ENCODE measurements at places on chromosomes 11 and 22.

DNA sequence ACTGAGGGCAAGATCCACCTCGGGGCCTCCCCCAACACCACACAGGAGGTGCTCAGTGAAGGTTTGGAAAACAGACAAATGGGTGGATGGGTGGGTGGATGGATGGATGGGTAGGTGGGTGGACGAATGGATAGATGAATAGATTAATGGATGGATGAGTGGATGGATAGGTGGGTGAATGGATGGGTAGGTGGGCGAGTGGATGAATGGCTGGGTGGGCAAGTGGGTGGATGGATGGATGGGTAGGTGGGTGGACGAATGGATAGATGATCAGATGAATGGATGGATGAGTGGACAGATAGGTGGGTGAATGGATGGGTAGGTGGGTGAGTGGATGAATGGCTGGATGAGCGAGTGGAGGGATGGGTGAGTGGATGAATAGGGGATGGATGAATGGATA, 863 bp upstream of the PRR33 start:
- DNase-seq = no peak

DNA sequence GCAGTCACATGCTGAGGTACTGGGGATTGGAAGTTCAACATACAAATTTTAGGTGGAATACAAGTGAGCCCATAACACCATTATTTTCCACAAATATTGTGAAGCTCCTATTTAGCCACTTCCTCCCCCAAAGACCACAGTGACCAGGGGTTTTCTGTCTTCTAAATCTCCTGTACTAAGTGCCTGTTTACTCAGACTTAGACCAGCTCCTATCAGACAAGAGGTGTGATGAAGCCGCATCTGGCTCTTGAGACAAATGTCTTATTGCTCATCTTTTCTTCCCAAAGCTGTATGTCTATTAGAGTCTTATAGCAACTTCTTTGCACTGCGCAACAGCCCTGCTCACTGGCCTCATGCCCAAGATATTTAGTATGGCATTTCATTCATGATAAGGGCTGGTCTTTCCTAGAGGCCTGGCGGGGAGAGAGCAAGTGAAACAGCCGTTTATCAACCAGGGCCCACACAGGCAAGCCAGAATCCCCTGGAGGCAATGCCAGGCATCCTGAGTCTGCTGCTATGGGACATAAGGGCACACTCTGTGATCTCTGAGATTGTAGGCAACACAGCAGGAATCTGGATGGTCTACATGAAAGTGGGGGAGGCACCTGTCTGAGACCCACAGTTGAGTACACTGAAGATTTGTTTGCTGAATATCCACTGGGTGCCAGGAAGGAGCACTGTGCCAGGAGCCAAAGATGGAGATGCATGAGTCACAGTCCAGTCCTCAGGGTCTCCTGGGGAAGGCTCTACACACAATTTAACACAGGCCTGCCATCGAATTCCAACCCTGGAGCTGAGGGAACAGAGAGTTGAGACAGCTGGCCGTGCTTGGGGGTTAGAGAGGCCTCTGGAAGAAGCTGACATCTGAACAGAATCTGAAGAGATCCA, 78.5 kb upstream of the NCAM1 start:
- no peak for DNase-seq

GRCh38 chr11:72308226-72309073, 64.5 kb upstream of the PHOX2A start:
- no peak for DNase-seq

DNA sequence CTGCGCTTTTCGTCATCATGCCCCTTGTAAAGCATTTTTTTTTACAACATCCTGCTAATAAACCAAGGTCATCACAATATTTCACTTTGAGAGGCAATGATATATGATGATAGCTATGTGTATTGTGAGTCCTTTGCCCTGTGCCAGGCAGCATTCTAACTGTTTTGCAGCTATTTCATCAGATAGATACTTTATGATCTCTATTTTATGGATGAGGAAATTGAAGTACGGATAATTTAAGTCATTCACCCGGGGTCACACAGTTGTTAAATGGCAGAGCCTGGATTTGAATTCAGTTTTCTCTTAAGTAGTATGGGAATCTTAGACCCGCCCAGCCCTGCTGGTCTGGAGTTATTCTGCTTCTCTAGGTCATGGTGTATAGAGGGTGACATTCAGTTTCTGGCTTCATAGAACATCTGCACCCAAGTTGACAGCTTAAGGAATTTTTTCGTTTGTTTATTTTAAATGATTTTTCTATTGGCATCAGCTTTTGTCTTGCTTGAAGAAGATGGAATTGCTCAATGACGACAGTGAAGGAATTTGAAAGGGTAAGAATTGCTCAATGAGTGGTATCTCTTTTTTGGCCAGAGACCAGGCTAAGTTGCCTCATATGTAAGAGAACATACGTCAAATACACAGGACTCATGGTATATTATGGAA, 926 bp downstream of the PRR5L start:
- no peak for DNase-seq

GRCh38 chr11:35792148-35792845, 129.7 kb downstream of the TRIM44 start:
- no peak for DNase-seq

DNA sequence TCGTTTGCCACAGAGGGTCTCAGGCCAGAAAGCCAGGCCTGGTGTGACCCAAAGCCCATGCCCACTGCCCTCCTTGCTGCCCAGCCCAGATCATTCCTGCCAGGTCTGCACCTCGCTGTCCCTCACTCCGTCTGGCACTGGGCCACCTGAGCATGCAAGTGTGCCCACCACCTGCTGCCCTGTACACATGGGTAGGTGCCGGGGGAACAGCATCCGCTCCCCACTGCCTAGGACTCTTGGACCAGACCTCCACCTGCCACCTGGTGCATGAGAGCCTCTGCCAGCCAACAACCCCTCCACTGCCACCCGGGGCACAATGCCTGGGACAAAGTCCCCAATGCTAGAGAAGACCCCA, 12.5 kb downstream of the MGAT3 start:
- no peak for DNase-seq

DNA sequence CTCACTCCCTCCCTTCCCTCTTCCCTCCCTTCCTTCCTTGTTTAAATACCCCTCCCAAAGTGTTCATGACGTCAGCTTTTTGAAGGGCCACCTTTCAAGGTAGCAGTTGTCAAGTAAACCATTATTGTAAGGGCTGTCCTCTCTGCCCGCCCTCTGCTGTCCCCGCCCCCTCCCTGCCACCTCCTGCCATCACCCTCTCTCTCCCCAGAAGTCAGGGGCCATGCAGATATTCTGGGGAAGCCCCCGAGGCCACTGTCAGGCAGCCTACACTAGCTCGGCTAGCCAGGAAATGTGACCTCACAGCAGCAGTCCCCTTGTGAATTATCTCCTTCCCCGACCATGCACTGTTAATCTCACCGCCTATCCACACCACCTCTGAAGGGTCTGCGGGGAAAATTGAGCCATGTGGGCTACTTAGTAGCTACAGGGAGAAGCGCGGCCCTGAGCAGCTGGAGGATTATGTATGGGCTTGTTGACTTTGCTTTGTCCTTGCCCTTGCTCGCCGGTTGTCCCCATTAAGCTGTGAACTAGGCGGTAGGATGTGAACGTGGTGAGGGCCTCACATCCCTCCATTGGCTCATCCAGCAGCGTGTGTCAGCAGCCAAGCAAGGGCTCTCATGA, 42.1 kb upstream of the ATXN10 start:
- no peak for DNase-seq

DNA sequence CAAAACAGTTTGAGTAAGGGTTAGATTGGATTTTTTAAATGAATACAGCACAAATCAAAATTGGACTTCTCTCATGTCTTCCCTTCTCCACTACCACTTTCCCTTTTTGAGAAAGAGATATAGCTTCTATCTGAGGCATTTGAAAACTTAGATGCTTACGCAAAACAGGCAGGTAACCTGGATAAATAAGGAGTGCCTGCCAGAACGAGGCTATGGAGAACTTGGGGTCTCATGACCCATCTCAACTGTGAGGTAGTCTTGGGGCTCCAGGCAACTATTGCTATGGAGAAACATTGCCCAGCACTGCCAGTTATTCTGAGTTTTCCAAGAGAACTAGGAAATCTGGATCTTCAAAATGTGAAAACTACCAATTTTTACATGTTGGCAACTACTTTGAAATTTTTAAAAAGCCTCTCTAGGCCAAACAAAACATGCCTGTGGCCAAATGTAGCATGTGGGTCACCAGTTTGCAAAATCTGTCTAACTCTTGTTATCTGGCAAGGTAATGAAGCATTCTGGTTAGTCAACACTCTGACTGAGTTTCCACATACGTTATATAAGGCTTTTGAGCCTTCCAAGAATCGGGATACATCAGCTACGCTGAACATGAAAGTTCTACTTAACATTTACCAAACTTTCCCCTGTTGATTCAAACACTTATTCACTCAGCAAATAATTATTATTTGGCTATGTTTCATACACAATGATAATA, 752.7 kb downstream of the KCNA4 start:
- DNase-seq = no peak

GRCh38 chr11:91248199-91248807, 976.3 kb upstream of the FAT3 start:
- DNase-seq = no peak

DNA sequence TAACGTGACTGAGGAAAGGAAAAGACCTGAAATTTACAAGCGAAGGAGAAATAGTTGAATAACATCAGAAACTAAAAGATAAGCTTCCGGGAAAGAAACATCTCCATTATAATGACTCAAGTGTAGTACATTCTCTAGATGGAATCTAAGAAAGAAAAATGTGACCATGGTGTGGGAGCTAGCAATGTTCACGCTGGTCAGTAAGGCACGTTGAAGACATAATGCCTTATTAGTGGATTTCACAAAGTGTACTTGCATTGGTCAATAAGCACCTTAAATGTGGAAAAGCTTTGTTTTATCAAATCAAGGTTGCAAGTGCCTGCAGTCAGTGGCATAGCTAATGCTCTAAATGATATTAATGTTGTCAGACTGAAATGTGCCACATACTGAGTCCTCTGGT, 2.8 kb upstream of the LARGE1 start:
- DNase-seq = no peak

GRCh38 chr22:47421846-47422245, 659.4 kb downstream of the TBC1D22A start:
- DNase-seq = peak; percentile 58

All from vagina (tissue), 2 donors.